ENCODE measurements at places on chromosomes 6 and 20.

DNA sequence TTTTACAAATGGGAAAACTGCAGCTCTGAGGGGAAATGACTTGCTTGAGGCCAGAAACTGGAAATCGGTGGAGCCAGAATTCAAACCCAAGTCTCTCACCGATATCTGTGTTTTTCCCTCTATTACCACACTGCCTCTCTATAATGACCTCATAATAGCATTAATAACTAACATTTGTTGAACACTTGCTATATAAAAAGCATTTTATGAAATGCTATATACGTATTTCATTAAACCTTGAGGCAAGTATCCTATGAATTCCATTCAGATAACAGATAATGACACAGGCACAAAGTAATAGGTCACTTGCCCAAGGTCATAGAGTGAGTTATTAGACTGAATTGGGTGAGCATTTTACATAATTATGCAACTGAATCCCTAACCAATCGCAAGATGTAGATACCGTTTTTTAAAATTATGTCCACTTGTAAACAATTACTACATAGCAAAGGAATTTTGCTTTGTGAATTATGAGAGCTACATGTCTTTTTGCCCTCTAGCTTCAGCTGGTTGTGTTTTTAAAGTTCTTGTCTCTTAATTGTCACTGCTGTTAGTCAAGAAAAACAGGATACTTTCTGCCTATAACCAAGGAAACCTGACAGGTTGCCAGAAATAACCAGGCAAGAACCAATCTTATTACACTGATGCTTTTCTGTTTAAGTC, 4.7 kb downstream of the DSN1 start:
- no peak for DNase-seq

- DNase-seq = no peak
Measured at GRCh38 chr6:1346558-1347091, 34.7 kb downstream of the FOXQ1 start.

DNA sequence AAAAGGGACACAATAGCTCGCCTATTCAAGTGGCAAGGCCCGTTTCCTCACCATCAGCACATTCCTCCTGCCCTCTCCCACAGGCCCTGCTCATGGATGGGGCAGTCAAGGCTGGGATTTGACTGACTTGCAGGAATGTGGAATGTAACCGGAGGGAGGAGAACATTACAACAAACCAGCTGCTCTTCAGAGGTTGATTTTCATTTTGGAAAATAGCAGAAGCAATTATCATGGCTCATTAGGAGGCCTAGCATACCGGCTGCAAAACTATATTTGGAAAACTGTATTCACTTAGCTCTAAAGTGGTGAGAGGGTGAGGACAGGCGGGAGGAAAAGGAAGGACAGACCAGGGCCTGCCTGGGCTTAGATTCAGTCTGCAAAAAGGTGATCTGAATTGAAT, 283.7 kb downstream of the CD83 start:
- DNase-seq = no peak

- no peak for DNase-seq
Measured at GRCh38 chr6:153032255-153032882, 29.9 kb upstream of the MTRF1L start.

GRCh38 chr6:107532706-107533105, 42.8 kb downstream of the SOBP start:
- DNase-seq = no peak

DNA sequence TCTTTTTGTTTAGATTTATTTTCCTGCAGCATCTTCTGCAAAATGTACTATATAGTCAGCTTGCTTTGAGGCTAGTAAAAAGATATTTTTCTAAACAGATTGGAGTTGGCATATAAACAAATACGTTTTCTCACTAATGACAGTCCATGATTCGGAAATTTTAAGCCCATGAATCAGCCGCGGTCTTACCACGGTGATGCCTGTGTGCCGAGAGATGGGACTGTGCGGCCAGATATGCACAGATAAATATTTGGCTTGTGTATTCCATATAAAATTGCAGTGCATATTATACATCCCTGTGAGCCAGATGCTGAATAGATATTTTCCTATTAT, 3.2 kb downstream of the FOXC1 start:
- DNase-seq = no peak

GRCh38 chr20:63028461-63028921, 21.7 kb upstream of the BHLHE23 start:
- no peak for DNase-seq

- DNase-seq = no peak
Measured at GRCh38 chr6:84967389-84967788, 203.0 kb upstream of the TBX18 start.

DNA sequence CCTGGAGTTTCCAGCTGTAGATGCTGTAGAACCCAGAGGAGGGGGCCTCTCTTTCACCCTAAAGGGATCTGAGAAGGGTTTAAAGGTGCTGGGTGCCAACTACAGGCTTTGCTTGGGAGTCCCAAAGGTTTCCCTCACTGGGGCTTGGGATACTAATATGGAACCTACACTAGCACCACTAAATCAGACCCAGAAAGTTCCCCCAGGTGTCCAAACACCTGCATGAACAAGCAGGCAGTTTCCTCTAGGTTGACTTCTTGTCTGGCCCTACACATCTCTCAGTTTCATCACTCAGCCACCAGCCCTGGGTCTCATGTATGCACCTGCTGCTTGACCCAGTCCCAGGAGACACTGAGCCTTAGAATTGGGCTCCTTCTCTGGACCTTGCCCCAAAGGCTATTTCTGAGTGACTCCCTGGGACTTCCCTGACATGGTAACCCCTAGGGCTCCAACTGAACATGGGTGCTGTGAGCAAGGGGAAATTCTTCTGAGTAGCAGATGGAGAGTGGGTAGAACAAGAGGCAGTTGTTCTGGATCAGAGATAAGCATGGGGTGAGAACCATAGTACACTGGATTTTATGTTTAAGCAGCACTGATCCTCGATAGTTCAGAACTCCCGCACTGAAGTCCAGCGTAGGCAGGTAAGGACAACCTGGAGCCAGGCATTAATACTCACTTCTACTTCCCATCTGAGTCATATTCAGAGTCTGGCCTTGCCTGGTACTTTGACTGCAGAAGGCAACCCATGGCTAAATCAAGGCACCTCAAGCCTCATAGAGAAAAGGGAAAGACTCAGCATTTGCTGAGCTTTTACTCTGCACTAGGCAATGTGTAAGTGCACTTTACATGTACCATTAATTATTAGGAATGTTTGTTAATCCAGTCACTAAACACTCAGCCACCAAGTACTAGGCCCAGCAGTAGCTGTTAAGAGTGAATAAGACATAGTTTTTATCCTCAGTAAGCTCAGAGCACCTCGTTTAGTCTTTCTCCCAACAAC, 16.8 kb downstream of the BCL2L1 start:
- no peak for DNase-seq

- DNase-seq = no peak
Measured at GRCh38 chr6:39050453-39051112, 2.0 kb downstream of the GLP1R start.

DNA sequence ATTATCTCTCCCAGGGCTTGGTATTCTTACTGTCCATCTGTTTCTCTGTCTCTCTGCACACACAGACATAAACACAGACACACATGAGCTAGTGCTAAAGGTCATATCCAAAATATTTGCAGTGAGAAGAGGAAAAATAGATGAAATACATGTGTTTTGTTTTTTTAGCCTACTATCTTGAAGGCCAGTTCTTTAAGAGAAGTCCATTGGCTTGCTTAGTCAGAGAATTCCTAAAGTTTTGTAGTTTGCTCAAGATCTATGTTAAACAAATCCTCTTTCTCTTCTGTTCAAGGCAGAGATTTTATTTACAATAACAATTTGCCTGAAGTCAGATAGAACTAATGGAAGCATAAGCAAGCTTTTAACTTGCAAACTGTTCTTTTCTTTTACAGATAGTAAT, 120.0 kb upstream of the AKIRIN2 start:
- DNase-seq = no peak

GRCh38 chr6:1187293-1188131, 124.4 kb upstream of the FOXQ1 start:
- no peak for DNase-seq

- no peak for DNase-seq
Measured at GRCh38 chr6:137775720-137776119, 91.3 kb upstream of the TNFAIP3 start.

DNA sequence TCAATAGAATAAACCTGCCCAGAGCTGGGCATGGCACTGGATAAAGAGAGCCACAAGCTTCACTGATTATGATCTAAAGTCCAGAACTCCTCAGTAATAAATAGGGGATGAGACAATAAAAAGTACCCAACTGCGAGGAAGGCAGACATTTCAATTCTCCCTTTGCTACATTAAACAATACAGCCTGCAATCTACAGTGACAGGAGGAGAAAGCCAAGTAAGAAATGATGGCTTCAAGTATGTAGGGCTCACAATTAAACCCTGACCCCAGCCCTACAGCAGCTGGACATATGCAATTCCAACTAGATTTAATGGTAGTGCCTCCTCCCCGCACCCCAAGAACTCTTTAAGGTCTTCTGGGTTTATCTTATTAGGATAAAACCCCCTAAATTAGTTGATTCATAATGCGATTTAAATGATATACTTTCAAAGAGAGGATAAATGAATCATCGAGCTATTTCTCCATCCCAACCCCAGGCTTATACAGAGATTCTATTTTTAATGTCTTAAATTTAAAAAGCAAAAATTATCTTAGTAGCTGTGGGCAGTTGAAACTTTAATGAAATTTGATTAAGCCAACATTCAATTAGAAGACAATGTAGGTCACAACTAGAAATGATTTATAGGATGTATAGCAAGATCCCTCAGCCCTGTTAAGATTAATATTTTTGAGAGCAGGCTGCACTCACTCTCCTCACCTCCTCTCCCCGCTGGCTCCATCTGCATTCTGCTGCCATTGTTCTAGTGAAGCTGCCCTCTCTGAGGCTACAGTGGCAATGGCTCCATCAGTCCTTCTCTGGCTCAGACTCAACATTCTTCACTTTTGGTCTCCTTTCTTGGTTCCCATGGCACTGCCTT, 57.1 kb downstream of the OGFRL1 start:
- DNase-seq = no peak

DNA sequence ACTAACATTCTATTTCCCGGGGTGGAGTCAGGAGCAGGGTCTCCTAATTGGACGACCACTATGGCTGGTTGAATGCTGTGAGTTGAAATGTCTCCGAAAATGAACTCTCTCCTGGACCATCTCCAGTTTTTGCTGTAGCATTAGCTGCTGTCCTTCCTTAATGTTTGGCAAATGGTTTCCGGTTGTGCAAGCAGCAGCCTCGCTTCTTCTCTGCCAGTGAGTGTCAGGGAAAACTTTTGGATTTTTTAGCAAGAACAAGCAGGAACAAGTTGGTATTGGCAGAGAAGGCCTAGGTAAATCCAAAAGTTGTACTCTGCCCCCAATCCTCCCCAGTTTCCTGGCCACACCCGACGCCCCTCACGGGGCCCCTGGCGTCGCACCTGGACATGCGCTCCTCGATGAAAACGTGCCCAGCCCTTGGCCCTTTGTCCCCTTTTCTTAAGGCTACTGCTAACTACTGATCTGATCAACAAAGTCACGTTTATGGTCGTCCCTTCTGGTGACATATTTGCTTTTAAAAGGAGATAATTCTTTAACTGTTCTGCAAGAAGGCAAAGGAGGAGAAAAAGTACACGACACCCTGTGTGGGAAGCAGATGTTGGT, 103.2 kb downstream of the ARMC2 start:
- no peak for DNase-seq

DNA sequence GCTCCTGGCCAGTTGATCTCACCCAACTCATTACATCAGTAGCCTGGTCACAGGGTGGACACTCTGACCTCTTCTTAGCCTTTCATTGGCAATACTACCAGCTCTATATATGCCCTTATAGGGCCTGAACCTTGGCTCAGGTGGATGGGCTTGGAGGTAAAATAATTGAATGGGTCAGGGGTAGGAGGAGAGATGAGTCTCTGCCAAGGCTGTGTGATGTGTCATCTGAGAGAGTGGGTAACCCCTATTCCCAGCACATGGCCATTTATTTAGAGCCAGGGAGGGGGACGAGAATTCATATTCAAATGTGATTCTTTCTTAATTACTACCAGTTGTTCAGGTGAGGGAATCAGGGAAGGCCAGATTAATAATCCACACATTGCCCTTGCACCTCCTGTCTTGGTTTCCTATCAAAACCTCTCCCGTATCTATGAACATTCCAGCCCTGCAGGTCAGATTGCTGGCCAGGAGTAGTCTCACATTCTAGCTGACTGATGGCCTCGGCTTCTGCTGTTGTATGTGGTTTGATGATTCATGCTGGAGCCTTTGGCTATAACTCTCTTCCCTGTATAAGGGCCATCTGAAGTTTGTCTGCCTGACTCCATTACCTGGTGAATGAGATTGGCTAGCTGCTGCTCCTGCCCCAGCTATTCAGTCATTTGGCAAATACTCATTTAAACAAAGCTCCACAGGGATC, 13.4 kb downstream of the C20orf173 start:
- no peak for DNase-seq

GRCh38 chr6:25675167-25675566, 23.2 kb downstream of the SCGN start:
- no peak for DNase-seq

- no peak for DNase-seq
Measured at GRCh38 chr6:36907781-36908180, 22.0 kb downstream of the C6orf89 start.

DNA sequence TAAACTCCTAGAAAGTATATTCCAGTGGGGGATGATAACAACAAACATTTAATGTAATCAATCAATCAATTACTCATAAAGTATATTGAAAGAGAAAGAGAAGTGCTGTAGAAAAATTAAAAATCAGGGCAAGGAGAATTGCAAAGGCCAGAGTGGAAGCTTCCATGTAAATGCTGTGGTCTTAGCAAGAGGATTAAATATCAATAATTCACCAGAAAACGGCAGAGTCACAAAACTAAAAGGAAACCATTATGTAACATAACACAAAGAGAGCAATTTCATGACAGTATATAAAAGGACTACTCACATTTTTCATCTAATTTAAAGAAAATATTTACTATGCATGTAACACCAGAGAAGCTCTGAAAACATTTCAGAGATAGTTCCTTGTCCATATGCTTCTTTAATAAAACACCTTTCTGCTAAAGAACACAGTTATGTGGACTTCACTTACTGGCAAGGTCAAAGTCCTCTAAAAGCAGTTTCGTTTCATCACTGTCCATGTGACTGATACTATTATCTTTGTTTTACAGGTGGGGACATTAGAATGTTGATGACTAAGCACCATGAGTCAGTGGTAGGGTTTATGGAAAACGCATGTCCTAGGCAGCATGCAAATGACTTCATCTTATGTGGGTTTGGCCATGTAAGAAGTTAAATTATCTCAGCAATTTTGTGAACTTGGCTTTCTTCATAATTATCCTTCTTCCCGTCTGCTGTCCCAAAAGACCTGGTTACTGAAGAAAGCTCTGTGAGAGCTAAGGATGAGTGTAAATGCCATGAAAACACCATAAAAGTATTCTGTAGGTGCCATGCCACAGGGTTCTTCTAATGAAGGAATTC, 185.8 kb upstream of the TENT5A start:
- DNase-seq = no peak

DNA sequence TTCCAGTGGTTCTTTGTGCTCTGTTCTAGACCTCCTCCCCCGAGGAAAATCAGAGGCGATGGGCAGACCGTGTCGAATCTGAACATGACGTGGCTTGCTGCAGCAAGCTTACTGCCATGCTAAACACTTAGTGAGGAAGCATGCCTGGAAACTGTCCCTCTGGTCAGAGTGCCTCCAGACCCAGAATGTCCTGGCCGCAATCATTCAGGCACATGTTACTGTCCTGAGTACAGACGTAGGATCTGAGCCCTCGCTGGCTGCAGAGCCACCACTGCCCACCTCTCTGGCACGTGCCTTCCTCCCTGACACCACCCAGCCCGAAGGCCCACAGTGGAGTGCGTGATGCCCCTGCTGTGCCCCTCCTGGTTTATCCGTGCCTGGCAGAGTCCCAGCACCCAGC, 163.6 kb downstream of the SYNDIG1 start:
- DNase-seq = no peak
